SK-N-SH (cell line): ENCODE measurements at places on chromosomes 6 and 20.
A peak's percentile ranks its signal among the peaks of the same experiment; 100 is the strongest.

DNA sequence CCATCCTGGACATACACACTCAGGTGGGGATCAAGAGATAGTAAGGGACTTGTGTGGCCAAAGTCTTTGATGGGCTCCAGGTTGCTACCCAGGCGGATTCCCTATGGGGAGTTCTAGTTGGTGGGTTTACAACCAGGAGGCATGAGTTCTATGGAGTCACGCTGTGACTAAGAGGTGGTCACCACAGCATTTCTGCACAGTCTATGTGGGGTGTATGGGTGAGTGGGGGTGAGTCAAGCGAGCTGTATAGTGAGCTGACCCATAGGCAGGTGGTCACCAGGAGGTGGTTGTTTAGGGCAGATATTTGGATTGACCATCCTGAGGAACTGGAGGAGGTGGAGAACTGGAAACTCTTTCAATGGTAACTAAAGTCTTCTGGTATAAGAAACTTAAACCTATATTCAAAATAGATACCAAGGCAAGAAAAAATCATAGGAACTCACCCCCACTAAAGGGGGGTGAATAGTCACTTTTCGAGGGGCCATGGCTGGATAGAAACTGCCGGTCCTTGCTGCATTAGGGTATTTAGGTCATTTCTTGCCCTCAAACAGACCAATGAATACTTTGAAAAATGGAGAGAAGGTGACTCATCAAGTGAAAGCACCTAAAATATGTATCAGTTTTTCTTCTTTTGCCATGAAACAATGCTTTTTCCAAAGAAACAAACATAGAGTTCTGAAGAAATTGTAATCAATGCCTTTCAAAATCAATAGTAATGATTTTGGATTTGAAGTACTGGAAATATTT, 84.3 kb upstream of the NRN1 start:
- DNase-seq, result no peak

DNA sequence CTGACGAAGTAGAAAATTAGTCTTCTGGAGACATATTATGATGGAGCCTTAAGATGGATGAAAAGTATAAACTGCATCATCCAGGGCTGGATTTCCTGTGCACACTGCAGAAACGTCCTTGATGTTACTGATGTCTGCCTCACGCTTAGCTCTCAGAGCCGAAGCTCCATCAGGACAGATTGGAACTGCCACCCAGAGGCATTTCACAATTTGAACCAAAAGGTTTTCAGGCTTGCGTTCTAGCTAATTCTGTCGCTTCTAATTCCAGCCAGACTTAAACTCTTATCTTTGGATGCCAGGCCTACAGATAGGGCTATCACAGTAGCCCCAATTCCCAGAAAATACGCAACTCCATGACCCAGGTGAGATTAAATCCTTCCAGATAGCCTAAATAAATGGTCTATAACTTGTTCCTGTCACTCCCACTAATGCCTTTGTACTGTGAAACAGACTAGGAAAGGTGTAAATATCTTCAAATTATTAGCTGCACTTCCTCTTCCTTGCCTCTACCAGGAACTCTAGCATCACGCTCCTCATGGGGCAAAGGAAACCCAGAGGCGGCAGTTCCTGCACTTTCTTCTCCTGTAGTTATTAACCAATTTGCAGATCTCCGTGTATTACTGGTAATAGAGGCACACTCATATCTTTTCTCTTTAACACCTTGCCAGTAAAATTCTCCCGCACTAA, 634.6 kb downstream of the PRKN start:
- no peak for DNase-seq

DNA sequence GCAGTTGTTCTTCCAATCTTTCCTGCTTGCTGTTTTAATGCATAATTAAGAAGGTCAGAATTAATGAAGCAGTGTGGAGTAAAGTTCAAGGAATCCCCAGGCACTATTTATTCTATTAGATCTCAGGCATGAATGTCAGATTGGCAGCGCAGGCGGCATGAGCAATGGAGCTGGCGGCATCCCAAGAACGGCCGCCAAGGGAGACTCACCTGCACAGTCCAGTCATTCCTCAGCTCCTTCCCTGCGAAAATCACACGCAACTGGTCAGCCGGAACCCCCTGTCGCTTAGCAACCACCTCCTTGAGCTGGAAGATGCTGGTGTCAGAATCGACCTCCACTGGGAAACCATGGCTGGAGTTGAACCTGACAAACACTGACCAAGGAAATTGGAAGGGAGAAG, 284.5 kb downstream of the PRKN start:
- DNase-seq, result no peak

DNA sequence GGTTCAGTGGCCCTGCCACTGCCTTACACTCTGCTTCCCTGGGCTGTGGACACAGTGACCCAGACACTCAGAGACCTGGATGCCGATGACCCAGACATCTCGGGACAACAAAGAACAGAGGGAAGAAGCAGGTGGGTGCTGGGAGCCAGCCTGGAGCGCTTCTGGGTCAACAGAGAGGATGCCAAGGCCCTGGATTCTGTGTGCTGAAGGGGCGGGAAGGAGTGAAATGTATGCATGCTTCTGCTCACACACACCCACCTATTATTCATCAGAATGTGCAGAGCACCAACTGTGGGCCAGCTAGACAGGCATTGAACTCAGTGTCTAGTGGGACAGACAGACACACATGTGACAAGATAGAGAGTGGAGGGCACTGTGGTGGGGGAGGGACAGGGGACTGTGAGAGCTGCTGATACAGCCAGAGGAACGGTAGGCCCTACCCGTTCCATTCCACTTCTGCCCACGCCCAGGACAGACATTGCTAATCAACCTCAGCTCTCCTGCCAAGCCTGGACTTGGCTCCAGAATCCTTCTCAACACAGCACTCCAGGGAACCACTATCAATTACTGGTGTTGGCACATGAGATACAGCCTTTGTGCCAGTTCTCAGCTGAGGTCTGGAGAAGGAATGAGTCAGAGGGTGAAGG, 20.2 kb downstream of the KCNK15 start:
- DNase-seq, result no peak

DNA sequence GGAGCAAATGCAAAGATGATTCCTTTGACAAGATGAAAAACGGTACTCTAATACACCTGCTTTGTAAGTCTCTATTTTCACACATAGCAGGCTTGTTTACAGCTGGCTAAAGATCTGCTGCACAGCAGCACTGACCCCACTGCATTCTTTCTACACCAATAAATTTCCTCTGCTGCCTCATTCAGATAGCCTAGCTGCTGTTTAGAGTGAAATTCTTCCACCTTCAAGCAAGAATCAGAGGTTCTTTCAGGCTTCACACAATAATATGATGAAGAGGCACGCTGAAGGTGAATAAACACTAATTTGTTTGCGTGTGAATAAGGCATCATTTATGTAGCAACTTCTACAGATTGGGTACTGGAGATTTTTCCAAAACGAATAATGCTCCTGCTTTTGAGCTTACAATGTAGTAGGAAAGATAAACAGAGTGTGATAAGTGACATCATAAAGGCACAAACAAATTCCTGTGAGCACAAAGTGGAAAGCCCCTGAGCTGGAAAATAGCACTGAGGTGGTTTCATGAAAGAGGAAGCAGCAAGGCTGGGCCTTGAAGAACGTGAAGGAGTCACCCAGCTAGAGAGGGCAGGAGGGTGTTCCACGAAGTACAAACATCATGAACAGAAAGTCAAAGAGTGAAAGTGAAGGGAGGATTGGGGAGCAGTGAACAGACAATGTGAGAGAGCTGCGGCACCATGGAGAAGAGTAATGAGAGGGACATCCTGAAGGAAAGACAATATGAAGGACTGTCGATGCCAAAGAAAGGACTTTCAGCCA, 543.4 kb downstream of the CD83 start:
- no peak for DNase-seq

- DNase-seq, result no peak
Measured at GRCh38 chr20:50331469-50332363, 141.1 kb downstream of the CEBPB start.

DNA sequence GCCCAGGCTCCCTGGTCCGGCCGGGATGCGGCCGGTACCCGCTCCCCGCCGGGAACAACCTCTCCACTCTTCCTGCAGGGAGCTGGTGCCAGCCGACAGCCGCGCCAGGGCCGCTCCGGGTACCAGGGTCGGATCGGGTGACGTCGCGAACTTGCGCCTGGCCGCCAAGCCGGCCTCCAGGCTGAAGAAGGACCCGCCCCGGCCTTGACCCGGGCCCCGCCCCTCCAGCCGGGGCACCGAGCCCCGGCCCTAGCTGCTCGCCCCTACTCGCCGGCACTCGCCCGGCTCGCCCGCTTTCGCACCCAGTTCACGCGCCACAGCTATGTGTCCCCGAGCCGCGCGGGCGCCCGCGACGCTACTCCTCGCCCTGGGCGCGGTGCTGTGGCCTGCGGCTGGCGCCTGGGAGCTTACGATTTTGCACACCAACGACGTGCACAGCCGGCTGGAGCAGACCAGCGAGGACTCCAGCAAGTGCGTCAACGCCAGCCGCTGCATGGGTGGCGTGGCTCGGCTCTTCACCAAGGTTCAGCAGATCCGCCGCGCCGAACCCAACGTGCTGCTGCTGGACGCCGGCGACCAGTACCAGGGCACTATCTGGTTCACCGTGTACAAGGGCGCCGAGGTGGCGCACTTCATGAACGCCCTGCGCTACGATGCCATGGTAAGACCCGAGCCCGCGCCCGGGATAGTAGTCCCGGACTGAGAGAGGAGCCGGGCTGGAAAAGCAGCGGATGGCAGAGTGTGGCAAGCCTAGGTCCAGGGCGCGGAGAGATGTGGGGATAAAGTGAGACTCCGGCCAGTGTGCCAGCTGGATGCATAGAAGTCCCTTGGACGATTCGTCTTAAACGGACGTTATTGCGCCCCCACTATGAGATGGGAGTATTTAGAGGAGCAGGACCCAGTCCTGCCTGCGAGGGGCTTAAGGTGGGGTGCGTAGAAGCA, at the start of gene NT5E:
Gene NT5E (plus strand): TSS at position 266 of the 942 bp plus-strand sequence. CDS start 57 bp downstream, at position 323.
- peak; percentile 90 for DNase-seq

DNA sequence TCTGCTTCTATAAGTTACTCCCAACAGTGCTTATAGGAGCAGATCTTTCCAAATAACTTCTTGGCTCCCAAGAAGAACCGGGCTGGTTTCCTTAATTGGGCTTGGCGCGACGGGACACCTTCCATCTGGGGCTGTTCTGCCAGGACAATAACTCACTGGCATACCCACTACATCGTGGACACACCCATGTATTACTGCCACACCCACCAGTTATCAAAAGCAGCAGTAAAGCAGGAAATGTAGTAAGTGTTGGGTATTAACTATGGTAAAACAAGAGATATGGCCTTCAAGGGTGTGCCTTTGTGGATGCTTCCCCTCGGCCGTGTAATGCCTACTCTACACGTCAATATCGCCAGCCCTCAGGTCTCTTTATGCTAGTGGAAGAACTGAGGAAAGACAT, 24.7 kb downstream of the CNKSR3 start:
- no peak for DNase-seq

GRCh38 chr20:20454850-20455627, 87.1 kb downstream of the INSM1 start:
- no peak for DNase-seq

GRCh38 chr6:2998998-2999617, 586 bp upstream of the NQO2 start:
- DNase-seq, result no peak

DNA sequence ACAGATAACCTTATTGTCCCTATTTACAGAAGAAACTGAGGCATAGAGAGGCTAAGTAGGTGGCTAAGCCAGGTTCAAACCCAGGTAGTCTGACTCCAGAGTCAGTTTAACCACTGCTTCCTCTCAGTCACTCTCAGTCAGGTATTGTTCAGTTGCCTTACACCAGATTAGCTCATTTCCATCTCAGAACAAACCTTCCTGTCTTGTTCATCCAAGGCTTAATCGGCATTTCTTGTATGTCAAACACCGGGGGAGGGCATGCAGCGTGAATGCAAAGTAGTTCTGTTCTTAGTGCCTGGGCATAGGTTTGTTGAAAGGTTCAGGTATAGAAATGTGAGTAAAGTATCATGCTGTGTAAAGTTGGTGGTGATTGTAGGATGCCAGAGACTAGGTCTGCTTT, 51.7 kb downstream of the CTNNBL1 start:
- no peak for DNase-seq

- peak; percentile 71 for DNase-seq
Measured at GRCh38 chr20:20237093-20237959, 130.6 kb upstream of the INSM1 start.

DNA sequence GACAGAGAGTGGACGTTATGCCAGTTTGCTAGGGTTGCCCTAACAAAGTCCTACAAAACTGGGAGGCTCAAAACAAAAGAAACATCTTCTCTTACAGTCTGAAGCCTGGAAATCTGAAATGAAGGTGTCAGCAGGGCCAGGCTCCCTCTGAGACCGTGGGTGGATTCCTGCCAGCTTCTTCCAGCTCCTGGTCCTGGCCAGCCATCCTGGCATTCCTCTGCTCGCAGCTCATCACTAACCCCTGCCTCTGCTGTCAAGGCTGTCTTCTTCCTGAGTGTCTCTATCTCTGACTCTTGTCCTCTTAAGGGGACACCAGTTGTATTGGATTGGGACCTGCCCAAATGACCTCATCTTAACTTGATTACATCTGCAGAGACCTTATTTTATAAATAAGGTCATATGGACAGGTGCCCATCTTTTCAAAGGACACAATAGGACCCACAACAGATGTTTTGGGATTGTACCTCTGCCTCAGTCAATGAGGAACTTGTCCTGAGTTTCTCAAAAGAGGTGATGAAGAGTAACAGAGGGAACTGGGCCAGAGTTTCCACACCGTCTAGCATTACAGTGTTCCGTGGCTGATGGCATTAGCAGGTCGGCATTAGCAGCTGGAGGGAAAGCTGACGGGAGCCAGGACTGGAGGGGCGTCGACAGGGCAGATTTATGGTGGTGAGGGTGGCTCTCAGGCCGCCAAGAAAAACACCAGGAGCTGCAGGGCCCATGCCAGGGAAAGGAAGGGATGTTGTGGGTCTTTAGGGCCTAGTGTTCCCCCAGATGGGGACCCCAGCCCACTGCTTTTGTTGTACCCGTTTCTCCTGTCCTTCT, 157.3 kb downstream of the TBXT start:
- no peak for DNase-seq

DNA sequence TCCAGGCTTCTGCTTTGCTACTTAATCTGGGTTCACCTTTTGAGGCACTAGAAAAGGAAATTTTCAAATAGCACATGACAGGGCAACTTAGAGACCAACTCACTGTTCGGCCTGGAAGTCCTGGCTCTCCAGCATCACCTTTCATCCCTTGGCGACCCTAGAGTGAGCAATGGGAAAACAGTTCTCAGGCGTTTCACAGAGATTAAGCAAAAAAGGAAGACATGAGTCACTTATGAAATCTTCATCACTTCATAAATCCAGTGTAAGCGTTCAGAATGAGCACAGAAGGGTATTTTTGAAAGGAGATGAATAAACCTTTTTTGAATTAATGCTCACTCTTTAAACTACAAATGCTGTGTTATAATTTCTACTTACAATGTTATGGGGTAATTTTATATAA, 104.0 kb downstream of the COL12A1 start:
- no peak for DNase-seq

GRCh38 chr20:39083761-39084160, 121.6 kb downstream of the DHX35 start:
- DNase-seq, result no peak

DNA sequence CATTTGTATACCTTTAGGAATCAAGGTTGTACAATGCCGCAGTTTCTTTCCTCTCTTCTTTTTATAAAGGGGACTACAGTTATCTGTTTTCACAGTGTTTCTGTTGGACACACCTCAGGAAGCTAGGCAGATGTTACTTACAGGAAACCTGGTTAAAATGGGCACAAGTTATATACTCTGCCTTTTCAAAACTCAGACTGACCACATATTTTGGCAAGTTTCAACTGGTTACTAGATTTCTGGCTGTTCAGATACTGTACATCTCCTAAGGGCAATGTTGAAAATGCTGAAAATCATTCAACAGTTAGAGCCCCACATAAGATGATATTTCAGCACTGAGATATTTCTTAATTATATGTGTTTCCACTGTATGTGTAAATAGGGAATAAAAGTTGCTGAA, 92.5 kb upstream of the SLC35B3 start:
- DNase-seq, result no peak
